Stimulated activated CD8-positive, alpha-beta memory T cell treated with anti-CD3 and anti-CD28 coated beads, Interleukin-7, amount 100 ng/mL, for 1 hour (primary cell): ENCODE measurements at places on chromosomes 7 and 10.

DNA sequence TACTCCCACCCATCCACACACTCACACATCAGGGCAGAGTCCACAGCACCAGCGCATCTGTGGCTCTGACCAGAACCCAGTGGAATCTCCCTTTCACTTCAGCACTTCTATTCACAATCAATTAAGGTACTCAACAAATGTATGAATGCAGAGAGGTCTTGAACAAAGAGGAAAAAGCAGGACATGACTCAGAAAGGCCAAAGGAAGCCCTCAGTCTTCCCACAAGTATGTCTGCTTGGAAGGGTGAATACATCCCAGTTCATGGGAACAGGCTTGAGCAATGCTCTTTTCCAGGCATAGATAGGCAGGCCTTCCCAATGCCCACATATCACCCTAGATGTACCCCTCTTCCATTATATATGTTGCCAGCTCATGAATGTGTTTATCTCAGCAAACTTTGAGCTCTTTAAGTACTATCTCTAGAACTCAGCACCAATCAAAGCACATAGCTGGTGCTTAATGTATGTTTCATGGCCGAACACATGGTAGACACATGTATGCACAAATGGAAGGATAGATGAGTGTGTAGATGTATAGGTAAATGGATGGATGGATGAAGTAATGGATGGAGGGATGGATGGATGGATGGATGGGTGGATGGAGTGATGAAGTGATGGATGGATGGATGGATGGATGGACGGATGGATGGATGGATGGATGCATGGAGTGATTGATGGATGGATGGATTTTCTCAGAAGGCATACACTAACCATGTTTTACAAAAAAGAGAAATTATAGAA, 507.6 kb downstream of the GRID1 start:
- no peak for DNase-seq

GRCh38 chr10:71964743-71965515, 734 bp downstream of the CHST3 start:
- no peak for DNase-seq

DNA sequence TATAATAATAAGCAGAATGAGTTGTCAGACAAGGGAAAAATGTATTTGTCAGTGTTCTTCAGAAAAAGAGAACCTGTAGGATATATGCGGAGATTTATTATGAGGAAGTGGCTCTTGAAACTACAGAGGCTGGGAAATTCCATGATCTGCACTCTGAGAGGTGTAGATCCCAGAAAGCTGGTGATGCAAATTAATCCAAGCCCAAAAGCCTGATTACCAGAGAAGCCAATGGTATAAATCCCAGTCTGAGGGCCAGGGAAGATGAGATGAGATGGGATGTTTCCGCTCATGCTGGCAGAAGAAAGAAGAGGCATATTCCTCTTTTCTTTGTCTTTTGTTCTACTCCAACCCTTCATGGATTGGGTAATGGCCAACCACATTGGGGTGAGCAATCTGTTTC, 732.8 kb upstream of the IGFBP3 start:
- no peak for DNase-seq

- no peak for DNase-seq
These were observed 343.0 kb upstream of the PCDH15 start for GRCh38 chr10:55144001-55144400.

DNA sequence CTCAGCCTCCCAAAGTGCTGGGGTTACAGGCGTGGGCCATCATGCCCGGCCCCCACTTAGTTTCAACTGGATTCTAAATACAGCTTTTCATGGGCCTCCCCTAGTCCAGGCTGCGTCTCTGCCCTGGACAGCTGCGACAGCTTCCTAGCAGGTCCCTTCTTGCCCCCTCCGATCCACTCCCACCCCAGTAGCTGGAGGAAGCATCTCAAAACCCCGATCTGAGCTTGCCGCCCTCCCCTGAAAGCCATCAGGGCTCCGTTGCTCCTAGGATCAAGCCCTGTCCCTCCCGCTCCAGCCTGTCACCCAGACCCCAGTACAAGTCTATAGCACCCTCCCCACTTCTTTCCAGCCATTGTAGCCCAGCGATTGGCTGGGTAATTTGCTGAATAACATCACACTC, 64.5 kb downstream of the VWA2 start:
- DNase-seq: no peak

GRCh38 chr10:63561341-63561740, 40.1 kb downstream of the REEP3 start:
- no peak for DNase-seq

DNA sequence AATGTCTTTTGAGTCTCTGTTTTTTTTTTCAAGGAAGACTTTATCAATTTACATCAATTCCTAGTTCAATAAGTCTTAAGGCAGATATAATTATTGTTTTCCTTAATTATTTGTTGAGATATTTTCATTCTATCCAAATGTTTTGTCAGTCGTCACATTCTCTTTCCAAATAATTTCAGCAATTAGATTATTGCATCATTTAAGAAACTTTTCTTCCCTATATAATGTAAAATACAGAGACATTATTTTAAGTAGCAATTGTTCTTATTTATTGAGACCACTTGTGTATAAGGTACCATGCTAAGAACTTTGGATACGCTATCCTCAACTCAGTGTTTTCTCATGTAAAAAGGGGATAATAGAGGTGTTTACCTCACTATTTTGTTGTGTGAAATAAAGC, 38.1 kb upstream of the GNAT3 start:
- DNase-seq: no peak

DNA sequence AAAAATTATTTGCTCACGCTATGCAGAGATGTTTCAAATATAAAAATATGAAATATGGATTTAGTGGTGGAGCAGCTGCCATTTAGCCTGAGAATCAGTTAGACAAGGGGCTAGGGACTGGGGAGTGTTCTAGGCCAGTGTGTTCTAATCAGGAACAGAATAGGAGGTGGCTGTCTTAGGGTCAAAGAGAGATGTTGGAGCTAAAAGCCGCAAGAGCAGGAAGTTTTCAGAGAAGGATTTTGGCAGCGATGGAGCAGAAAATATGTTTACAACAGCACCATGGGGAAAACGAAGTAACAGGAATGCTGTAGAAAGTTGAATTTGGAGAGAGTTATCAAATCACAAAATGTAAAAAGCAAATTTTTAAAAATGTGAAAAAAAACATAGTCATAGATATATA, 314.0 kb upstream of the SEMA3A start:
- DNase-seq: no peak

DNA sequence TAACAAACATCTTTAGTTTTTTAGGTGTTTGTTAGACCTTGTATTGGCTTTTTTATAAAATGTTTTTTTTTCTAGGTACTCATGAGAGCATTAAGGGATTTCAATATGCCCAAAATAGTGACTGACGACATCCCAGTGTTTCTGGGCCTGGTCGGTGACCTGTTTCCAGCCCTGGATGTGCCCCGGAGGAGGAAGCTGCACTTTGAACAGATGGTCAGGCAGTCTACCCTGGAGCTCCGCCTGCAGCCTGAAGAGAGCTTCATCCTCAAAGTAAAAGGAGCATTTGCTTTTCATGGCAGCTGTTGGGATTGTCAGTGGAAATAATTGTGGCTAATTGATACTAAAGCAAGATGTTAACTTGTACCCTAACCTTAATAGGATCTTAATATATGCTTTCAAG, 161.5 kb downstream of the DNAH11 start:
- DNase-seq: no peak

GRCh38 chr10:116654816-116655215, 34.1 kb downstream of the PNLIPRP2 start:
- no peak for DNase-seq

- DNase-seq: no peak
These were observed 22.1 kb upstream of the TBXAS1 start for GRCh38 chr7:139807009-139807408.

GRCh38 chr7:32264702-32265284, 194.6 kb upstream of the PDE1C start:
- no peak for DNase-seq

DNA sequence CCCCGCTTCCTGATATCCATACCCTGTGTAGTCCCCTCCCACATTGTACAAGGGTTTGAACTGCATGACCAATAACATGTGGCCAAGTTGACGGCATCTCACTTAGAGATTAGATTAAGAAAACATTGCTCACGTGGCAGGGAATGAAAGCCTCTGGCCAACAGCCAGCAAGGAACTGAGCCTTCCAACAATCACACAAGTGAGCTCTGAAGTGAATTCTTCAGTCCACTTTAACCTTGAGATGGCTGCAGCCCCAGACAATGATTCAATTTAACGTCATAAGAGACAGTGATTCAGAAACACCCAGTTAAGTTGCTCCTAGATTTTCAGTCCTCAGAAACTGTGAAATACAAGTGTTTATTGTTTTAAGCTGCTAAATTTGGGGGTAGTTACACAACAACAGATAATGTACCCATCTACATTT, 165.9 kb upstream of the PLXNA4 start:
- no peak for DNase-seq

DNA sequence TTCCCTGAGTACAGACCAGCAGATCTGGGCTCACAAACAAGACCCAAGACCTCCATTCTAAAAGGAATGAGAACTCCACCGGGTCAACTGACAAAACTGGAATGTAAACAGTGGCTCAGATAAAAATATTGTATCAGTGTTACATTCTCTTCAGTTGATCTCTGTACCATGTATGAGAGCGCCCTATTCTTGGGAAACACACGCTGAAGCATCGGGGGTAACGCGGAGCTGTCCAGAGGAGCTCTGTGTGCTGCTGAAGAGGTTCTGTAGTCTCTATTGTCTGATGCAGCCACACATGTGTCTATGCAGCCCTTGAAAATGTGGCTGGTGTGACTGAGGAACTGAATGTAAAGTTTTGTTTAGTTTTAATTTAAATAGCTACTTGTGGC, 39.7 kb downstream of the HIPK2 start:
- no peak for DNase-seq
